ENCODE measurements at places on chromosomes 3 and 15.

DNA sequence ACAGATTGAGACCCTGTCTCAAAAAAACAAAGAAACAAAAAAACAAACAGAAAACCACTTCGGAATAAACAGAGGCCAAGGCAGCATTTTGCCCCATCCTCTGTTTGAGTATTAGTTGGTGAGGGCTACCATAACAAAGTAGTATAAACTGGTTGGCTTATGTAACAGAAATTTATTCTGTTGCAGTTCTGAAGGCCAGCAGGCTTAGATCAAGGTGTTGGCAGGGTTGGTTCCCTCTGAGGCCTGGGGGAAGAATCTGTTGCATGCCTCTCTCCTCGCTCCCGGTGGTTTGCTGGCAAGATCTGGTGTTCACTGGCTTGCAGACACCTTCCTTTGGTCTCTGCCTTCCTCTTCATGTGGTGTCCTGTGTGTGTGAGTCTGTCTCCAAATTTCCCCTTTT is 261.6 kb downstream of the PDZRN3 start:
- DNase-seq = no peak

GRCh38 chr3:54003136-54003535 is 111.5 kb upstream of the SELENOK start:
- DNase-seq = no peak

DNA sequence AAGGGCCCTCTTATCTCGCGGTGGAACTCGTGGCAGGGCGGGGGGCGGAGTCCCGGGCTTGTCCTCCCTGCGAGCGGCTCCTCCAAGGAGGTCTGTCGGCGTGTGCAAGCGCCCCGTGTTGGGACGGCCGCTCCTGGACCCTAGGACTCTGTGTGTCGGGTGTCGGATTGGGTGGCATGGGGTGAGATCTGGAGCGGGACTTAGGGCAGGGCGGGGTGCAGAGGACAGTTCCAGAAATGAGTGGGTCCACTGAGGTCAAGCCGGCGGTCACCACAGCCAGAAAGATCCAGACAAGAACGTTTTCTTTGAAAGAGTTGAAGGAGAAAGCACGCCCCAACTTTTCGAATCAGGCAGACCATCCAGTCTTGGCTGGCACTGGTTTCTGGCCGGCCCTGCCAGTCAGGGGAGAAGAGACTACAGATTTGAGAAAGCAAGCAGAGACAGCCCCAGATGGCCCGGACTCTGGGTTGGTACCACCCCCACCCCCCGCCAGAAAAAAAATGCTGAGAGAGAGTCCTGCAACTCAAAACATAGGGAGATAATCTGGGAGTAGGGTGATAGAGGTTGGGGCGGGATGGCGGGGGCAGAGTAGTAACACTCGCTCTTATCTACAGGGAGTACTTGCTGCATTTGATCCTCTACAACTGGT is 784 bp upstream of the CISH start:
- DNase-seq = no peak

- no peak for DNase-seq
Measured at GRCh38 chr15:40995656-40996055, 42.4 kb downstream of the CHAC1 start.

GRCh38 chr3:43349716-43350115 is 63.4 kb downstream of the SNRK start:
- no peak for DNase-seq

GRCh38 chr3:193947596-193947995 is 188.4 kb upstream of the HES1 start:
- no peak for DNase-seq

DNA sequence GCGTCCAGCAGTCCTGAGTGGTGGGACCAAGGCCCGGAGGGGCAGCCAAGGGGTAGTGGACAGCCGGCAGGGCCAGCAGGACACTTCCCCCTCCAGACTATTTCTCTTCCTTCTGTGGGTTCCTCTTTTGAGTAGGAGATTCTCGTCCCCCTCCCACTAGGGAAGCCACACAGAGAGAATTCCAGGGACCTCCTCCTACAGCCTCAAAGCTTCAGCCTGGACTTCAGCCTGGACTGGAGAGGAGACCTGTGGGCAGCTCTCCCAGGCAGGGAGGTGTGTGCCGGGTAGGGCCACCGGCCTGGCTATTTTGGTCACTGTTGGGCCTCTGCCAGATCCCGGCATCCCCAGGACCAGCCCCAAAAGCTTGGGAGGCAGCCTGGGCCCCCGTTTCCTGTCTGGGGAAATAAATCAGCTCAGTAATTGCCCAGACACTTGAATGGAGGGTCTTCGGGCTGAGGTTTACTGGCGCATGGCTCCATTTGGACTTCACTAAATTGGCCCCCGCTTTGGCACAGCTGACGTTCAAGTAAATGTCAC is 1.3 kb downstream of the SLC6A6 start:
- DNase-seq = peak; percentile 51

- DNase-seq = peak; percentile 70
Measured at GRCh38 chr15:48331796-48332641, 790 bp downstream of the DUT start.

- DNase-seq = no peak
Measured at GRCh38 chr15:72315706-72316370, 4.1 kb downstream of the CELF6 start.

- no peak for DNase-seq
Measured at GRCh38 chr3:195005251-195005620, 265.7 kb downstream of the XXYLT1 start.

DNA sequence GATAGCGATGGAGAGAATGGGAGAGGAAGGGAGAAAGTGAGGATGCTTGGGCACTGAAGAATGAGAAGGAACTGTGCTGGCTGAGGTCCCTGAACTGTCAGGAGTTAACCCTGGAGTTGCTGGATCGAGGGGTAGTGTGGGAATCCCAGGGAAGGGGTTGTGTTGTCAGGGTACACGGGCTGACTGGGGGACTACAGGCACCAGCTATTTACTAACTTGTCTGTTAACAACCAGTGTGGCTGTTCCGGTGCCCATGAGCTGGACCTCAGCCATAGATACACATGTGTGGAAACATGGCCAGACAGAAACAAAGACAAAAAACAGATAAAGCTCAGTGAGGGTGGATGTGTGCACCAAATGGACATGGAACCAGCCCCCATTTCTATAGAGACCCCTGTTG is 55.1 kb downstream of the GASK1A start:
- DNase-seq = no peak

GRCh38 chr3:15637131-15637951 is 35.8 kb downstream of the BTD start:
- no peak for DNase-seq

- no peak for DNase-seq
Measured at GRCh38 chr15:101052681-101053121, 133.5 kb downstream of the LRRK1 start.

DNA sequence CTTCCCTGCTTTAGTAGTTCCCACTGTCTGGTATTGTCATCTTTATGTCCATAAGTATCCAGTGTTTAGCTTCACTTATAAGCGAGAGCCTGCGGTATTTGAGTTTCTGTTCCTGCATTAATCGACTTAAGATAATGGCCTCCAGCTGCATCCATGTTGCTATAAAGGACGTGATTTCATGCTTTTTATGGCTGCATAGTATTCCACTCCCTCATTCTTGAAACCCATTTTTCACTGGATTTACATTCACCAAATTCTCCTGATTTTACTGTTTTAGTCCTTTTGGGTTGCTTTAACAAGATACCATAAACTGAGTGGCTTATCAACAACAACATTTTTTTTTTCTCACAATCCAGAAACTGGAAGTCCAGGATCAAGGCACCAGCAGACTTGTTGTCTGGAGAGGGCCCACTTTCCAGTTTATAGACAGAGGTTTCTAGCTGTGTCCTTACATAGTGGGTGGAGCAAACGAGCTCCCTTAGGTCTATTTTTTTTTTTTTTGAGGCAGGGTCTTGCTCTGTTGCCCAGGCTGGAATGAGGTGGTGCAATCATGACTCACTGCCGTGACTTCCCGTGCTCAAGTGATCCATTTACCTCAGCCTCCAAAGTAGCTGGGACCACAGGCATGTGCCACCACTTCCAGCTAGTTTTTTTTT is 6.1 kb upstream of the TICRR start:
- no peak for DNase-seq

GRCh38 chr15:70320482-70320881 is 222.8 kb upstream of the TLE3 start:
- no peak for DNase-seq

DNA sequence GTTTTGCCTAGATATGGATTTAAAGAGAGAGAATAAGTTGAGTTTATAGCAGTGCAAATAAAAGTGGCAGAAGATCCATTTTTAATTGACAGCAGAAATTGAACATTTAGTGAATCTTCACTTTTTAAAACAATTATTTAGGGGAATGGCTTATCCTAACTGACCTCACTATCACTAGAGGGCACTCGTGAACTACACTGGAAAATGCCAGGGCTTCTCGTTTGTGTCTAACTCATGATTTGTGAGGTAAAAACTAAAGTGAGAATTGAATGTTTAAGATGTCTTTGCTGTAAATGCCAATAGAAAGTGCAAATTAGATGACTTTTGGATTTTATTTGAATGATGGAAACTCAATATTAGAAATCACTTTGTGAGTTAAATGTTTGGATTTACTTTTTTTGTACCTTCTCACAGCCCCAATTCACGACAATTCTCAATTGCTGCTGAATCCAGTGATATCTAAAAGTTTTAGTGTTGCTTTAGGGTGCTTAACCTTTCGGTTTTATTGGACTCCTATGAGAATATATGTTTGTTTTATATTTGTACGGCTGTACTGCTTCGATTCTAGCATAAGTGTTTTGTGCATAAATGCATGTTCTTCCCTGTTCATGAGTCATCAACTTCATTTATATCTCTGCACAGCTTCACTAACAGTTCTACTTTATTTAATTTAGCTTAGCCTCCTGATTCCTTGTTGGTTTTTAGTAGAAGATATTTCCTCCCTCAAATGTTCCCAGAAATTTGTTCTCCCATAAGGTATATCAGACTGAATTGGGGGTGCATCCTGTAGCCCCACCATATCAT is 462.1 kb downstream of the MFSD1 start:
- DNase-seq = no peak

DNA sequence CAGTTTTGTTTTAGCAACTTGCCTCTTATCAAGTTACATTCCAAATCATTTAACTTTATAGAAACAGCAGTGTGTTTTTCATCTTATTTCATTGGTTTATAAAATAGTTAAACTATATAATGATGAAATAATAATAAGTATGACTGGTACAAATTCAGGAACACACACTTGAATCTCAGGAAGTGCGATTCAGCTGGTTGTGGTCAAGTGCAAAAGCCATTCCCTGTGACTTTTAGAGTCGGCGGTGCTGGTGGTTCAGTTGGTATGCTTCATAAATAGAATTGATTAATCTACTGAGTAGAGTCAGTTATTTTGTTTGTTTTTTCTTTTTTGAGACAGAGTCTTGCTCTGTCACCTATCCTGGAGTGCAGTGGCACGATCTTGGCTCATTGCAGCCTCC is 22.7 kb downstream of the SACM1L start:
- DNase-seq = no peak

GRCh38 chr3:27590437-27591298 is 106.5 kb upstream of the SLC4A7 start:
- DNase-seq = no peak

GRCh38 chr3:71771126-71771525 is 13.8 kb downstream of the PROK2 start:
- no peak for DNase-seq

DNA sequence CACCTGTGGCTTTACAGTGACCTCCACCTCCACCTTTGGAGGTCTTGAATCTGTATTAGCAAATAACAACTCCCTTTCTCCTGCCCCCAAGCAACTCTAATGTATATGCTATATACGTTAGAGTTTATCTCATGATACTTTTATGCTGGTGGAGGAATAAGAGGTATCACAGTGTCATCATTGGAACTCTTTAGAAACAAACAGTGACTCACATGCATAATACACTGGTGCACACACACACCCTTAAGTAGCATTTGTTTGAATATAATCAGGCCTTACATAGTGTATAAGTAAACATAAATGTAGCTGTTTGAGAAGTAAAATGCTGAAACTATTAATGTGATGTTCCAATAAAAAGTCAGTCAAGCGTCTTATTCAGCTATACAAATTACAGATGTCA is 280.2 kb upstream of the C2CD4B start:
- no peak for DNase-seq

DNA sequence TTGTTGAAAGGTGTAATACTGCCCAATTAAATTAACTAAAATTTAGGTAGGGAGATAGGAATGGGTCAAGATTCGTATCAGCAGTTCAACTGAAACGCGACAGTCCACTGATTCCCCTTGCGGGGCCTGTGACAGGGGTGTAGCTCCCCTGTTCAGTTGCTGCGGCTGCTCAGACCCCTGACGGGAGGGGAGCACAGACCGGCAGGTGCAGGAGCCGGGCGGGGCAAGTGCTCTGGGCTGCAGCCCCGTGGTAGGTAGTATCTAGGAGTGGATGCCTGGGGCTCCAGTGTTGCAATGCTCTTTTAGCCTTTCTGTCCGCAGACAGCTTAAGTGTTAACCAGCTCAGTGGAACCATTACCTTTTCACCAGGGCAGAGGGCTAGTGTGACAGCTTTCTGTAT is 164.9 kb downstream of the ROBO2 start:
- DNase-seq = no peak

DNA sequence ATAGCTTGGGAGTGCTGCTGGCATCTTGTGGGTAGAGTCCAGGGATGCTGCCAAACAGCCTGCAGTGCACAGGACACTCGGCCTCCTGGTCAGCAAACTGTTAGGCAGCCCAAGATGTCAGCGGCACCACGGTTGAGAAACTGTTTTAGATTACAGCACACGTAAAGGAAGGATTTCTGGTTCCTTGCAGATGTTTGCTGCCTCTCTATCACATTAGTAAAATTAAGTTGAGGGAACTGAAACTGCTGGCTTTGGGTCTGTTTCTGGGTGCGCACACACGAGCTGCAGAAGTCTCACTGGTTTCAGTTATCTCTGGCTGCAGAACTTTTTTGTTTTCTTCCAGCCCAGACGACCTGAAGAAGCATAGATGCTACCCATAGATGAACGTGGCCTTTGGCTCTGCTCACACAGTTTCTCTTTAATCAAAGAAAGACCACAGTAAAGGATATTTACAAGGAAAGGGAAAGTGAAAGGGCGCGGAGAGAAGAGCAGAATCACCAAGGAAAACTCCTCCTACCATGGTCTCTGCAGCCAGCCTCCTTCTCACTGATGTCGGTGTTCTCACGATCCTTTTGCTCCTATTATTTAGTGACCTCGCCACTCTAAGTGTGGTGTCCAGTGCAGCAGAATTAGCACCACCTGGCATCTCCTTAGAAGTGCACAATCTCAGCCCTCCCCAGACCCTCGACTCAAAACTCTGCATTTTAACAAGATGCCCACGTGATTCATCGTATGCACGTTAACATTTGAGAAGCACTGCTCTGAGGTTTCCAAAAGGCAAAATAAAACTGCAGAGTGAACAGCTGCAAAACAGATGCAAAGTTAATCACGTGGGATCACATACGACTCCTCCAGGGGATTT is 50.6 kb upstream of the AKAP13 start:
- peak; percentile 1 for DNase-seq
